ENCODE measurements at places on chromosomes 3 and 15.

- DNase-seq: peak; percentile 16
Observed at GRCh38 chr3:83457551-83457950, 1501.2 kb upstream of the CADM2 start.

DNA sequence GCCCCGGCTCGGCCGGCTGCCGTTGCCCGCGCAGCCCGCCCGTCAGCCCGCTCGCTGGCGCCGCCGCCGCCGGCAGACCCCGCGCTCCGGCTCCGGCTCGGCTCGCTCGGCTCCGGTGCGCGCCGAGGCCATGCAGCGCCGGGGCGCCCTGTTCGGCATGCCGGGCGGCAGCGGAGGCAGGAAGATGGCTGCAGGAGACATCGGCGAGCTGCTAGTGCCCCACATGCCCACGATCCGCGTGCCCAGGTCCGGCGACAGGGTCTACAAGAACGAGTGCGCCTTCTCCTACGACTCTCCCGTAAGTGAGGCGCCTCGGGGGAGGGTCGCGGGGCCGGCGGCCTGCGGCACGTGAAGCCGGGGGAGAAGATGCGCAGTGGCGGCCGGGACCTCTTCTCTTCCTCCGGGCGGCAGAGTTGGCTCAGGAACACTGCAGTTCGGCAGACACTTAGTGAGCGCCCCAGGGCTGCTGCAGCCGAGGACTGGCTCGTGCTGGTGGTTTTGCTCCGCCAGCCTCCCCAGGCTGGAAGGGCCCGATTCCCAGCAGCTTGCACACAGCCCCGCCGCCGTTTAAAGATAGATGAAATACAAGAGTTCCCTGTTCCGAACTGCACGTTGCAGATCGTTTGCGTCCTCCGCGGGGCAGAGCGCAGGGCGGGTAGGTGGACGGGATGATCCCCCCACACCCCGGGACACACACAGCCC lies 407 bp downstream of the USP13 start:
- DNase-seq: peak; percentile 39

- no peak for DNase-seq
Observed at GRCh38 chr3:52238193-52238760, 681 bp downstream of the TWF2 start.

DNA sequence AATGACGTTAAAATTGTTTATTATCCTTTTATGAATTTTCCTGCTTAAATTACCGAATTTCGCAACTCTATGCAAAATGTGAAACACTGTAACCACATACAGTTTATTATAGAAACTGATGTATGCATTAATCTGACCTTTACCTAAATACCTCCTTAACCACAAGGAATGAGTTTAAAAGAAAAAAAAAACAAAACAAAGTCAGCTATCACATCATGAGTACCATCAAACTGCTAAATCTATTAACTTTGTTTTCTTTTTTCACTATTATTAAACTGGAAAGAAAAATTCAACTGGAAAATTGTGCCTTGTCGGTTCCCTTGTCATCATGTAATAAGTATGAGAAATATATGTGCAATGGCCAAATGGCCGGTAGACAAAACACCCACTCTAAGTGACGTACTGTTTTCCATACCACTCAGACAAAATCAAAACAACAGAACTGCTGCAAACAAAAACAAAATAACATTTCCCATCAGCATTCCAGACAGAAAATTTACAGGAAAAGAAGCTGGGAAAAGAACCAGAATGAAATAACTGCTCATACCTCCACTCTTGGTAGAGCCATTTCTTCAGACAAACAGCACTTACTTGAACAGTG lies 415.3 kb downstream of the FOXP1 start:
- DNase-seq: no peak

DNA sequence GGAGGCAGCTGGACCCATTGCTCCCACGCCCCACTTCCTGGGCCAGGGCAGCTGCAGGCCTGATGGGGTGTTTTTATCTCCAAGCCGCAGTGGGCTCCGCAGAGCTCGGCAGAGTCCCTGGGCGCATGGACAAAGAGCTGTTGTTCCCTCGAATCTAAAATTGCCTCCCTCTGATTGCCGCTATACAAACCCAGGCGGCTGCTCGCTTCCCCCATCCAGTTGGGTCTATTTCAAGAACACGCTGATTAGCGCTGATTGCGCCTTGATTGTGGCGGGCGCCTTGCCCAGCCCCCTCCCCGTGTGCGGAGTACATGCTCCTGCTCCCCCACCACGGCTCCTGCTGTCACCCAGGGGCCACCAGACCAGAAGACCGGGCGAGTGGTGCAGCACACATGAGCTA lies 43.4 kb upstream of the SLC6A1 start:
- DNase-seq: no peak

- DNase-seq: peak; percentile 58
Observed at GRCh38 chr3:149339931-149340309, 6.5 kb upstream of the TM4SF18 start.

DNA sequence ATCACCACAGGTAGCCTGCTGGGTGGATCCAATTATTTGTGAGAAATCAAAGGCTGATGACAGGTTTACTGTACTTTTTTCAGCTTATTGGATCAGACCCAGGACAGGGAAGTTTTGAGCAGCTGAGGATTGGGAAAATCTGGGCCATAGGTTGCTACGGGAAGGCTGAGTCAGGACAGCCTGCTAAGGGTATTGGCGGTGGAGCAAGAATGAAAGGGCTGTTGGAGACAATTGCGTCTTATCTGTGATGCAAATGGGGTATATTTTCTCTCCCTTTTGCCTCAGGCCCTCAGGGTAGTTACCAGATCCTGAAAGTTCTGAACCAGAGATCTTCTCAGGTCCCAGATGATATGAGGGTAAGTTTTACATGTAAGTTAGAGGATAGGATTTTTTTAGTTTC lies 317.7 kb downstream of the EDEM1 start:
- DNase-seq: no peak

- no peak for DNase-seq
Observed at GRCh38 chr3:8610951-8611350, 33.6 kb downstream of the SSUH2 start.

DNA sequence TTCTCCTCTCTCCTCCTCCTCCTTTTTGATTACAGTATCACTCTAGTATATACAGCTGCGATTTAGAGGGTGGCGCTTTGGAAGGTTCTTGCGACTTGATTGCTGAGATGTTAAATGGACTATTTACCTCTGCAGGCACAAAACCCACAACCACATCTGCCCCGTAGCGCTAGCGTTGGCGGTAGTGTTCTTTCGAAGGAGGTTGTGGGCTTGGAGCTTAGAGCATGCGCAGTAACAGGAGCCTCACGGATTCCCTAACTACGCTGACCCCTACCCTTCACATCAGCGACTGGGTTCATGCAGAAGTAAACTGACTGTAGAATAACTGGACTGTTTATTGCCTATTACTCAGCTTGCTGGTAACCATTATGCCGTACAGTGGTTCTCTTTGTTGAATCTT lies 58.0 kb downstream of the CGGBP1 start:
- no peak for DNase-seq

GRCh38 chr3:43907508-43907858 lies 216.7 kb downstream of the ABHD5 start:
- no peak for DNase-seq

GRCh38 chr3:30672959-30673358 lies 66.6 kb downstream of the TGFBR2 start:
- DNase-seq: no peak

DNA sequence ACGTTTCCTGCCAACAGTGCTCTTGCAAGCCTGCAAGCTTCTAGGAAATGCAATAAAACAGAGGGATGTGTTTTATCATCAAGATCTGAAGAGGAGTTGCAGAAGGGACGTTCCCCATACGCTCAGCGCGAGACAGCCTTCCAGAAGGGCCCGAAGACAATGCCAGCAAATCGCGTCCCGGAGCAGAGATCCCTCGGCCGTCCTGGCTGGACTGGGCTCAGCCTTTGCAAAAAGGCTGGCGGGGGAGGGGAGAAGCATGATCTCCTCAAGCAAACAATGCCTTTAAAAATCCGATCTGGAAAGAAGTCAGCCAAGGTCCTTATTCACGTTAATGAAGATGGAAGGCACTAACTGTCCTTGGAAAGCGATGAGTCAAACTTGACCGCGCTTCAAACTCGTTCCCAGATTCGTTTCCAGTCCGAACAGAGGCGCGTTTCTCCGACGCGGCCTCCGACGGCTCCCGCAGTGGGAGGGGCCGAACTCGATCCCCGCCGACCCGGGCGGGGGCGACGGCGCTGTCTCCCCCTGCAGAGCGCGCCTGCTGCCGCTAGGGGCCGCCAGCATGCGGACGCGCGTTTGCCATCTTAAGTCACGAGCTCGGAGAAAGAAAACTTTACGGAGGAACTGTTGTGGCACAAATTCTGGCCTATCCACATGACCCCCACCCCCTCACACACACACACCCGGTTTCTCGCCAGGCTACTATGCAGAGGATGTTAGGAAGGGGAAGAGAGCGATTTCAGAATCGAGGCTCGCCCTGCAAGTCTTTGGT lies 5.5 kb downstream of the BCL6 start:
- DNase-seq: peak; percentile 74

DNA sequence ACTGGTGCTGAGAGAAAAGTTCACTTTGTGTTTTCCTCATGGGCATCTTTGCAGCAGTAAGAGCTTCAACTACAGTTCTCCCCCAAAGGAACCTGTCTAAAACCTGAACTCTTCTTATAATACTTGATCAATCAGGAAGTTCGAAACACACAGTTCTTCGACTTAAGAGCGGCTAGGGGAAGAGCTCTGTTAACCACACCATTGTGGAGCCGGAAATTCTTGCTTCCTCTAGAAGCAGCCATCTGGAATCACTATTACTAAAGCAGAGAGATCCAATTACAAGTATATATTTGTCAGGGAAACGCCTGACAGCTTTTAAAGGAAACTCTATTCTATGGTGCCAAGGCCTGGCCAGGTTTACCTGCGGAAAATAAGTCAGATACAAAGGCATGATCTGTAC lies 337.3 kb upstream of the CBLB start:
- DNase-seq: peak; percentile 71

DNA sequence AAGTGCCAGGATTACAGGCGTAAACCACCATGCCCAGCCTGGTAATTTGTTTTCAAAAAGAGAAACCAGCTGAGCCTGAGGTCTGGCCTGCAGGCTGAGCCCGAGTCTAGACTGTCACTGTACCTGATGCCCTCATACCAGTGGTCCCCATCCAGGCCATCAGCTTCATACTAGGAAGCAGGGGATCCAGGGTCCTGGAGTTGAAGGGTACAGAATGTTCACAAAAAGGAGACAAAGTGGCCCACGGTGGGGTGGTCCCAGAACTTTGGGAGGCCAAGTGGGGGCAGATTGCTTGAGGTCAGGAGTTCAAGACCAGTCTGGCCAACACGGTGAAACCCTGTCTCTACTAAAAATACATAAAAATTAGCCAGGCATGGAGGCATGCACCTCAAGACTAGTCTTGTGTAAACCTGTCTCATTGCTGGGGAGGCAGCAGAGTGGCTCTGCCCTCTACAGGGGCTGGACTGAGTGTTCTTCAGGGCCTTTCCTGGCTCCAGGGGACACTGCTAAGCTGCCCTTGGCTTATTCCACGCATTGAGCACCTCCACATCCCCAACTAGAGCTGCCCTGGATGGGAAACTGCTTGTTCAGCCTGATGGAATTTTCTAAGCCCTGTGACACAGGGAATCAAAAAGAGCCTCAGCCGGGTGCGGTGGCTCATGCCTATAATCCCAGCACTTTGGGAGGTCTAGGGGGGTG lies 7.9 kb upstream of the HHATL start:
- no peak for DNase-seq

DNA sequence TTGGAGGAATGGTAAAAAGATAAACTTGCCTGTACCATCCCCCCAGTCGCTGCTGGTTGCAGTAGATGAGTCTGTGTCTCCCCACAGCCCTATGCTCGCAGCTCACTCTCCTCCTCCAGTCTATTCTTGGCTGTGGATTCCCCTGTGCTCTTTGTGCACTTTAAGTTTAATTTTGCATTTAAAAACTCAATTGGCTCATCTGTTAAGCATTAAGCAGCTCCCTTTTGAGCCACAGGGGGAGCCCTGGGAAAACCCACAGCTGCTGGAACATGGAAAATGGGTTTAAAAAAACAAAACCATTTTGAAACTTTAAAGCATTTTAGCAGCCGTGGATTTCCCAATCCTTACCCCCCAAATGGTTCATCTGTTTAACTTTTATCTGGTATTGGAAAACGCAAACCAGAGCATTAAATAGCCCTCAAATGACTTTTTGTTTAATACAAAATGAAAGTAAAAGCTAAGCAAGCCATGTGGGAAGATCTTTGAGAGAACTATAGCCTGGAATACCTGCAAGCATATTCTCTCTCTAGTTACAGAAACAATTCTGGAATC lies 536.9 kb downstream of the ZIC1 start:
- no peak for DNase-seq

GRCh38 chr15:48963524-48964113 lies at the start of gene SHC4:
SHC4 (minus strand) TSS chr15:48963919; CDS start chr15:48963015, 904 bp downstream.
- DNase-seq: no peak

GRCh38 chr15:25176991-25177954 lies 222.5 kb downstream of the SNRPN start:
- no peak for DNase-seq

- DNase-seq: no peak
Observed at GRCh38 chr3:127787071-127787490, 35.2 kb downstream of the MGLL start.

Data from KG1 (cell line).